ENCODE measurements at places on chromosomes 13 and 19.

DNA sequence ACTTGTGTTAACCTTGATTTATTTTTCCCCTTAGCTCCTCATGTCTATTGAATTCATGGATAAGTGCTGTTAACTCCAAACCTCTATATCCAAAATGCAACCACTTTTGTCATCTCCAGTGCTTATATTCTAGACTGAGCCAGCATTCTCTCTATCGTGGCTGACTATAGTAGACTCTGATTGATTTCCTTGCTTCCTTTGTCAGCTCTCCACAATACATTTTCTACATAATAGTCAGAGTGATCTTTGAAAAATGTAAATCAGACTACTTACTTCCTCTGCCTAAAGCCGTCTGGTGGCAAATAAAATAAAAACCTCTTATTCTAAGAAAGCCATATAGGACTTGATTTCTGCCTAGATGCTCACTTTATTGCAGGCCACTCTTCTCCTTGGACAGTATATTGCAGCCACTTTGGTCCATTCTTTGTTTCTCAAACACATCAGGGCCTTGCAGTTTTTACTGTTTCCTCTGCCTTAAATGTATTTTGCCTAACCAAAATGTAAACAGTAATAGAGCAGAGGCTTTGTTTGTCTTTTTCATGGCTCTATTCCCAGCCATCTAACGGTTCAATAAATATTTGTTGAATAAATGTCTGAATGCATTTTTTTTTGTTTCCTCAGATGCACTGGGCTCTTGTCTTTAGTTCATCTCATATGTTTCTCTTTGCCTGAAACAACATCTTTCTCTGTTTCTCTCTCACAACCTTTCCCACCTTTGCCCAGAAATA lies 243.6 kb upstream of the CSNK1A1L start:
- DNase-seq = no peak

- peak; percentile 0 for DNase-seq
These were observed 213.3 kb upstream of the MIR17HG start for GRCh38 chr13:91133941-91134802.

- no peak for DNase-seq
These were observed 2554.8 kb downstream of the PCDH9 start for GRCh38 chr13:64675255-64675892.

GRCh38 chr19:41264581-41265394 lies 616 bp downstream of the HNRNPUL1 start:
- DNase-seq = peak; percentile 53
